ENCODE measurements at places on chromosomes 4 and X. TPM values are rescaled to one million over a fixed set of nuclear protein-coding genes. Genes with fewer than 3 reads are reported as not detected.

DNA sequence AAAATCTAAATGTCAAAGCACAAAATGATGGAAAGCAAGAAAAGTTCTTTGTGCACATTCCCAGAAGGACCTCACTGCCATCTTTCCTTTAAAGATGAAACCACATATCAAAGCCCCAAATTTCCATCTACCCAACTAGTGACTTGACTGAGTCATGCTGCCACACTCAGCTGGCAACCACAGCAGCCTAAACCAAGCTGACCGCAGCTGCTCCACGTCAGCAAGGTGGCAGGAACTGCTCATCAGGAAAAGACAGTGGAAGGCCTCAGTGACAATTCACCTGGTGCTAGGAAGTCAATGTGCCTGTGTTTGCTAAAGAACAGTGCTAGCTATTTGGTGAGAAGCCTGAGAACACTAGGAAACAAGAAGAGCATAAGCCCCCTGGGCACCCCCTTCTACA, 26.1 kb downstream of the ACOX3 start:
- DNase-seq = peak; percentile 10
- peak overlapping the region; percentile 88 for H3K27ac ChIP-seq
- H3K4me3 ChIP-seq = peak overlapping the region; percentile 37
- H3K36me3 ChIP-seq = peaks cover 10% of the 10 kb centered on the region

RPL36A gene
- 269 TPM for total RNA-seq

GRCh38 chrX:20244931-20245330, 21.8 kb downstream of the RPS6KA3 start:
- no peak overlapping the region for H3K27ac ChIP-seq
- no peak for DNase-seq
- H3K4me1 ChIP-seq = peaks cover 20% of the 10 kb centered on the region
- no peaks in the 10 kb centered on the region for H3K27me3 ChIP-seq

- H3K36me3 ChIP-seq = no peaks in the 10 kb centered on the region
- no peak for DNase-seq
- H3K4me3 ChIP-seq = no peak overlapping the region
- H3K27me3 ChIP-seq = no peaks in the 10 kb centered on the region
These were observed 217.3 kb downstream of the MID1IP1 start for GRCh38 chrX:39018541-39018940.

DNA sequence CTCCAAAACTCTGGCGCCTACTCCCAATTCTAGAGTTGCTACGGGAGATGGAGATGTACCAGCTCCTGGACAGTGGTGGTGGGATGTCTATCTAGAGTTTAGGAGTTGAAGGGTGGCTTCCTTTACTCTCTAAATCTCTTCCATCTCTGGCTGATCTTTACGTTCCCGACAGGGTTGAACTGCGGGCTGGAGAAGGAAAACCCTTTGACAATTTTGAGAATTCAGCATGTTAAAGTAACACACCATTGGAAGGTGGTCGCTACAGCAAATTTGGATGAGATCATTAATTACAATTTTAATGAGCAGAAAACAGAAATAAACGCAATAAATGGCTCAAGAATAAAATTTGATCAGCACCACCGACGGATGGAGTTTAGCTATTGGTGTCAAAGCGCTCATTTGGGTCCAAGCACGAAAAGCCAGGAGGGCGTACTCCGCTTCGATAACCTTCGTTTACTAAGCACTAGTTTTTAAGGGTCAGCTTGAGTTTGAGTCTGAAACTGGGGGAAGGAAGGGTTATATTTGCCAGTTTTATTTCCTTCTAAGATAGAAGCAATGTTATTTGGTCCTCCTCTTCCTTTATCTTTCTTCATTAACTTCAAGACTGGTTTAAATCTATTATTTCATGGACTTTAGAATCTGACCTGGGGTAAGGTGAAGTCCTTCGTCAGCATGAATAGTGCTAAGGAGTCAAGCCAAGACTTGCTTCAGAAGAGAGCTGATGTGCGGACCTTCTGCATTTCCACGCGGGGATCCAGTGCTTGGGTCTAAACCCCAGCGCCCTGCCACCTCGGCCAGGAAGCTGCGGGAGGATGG, 1.5 kb upstream of the NKX6-1 start:
- H3K27ac ChIP-seq = peak overlapping the region; percentile 8
- H3K27me3 ChIP-seq = peaks cover 79% of the 10 kb centered on the region
- peaks cover 9% of the 10 kb centered on the region for H3K4me1 ChIP-seq
- peaks cover 3% of the 10 kb centered on the region for H3K36me3 ChIP-seq
- no peak for DNase-seq

RAB33B gene
- total RNA-seq = 4.8 TPM

SCD5 gene
- total RNA-seq = 0.70 TPM

TEX13D gene
- 0.05 TPM for total RNA-seq

DNA sequence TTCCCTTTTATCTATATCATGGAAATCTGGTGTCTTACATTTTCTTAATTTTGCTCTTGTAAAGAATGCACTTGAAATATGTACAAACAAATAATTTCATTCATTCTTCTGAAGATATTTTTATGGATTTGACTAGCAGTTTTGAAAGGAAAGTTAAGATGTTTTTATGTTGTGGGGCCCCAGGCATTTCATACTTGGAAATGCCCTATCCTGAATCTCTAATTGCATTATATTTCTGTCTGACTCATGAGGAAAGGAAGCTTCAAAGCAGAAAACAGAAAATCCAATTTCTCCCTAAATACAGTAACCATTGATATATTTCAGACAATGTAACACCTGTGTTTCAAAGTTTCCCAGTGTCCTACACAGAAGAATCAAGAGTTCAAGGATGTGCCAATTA, 73.2 kb upstream of the NPNT start:
- DNase-seq = no peak
- H3K36me3 ChIP-seq = no peaks in the 10 kb centered on the region
- H3K27ac ChIP-seq = no peak overlapping the region
- H3K27me3 ChIP-seq = no peaks in the 10 kb centered on the region
- H3K4me3 ChIP-seq = no peak overlapping the region

SPANXN4 gene
- not detected for total RNA-seq

GLUD2 gene
- total RNA-seq = 0.71 TPM

Measured in activated T-helper 1 cell treated with anti-CD3 and anti-CD28 coated beads, Interleukin-12 subunit alpha, Interleukin-12 subunit beta, Interleukin-2, Interleukin-4 antibody, amounts not matched to agents 30 ng/mL and 10 ng/mL and 1 ng/mL, durations not matched to agents 14 hours and 24 hours and 36 hours (primary cell).